Skeletal muscle cell (primary cell): ENCODE measurements at places on chromosomes 5 and 9.

GRCh38 chr5:90897618-90898017 is 339.0 kb downstream of the ADGRV1 start:
- DNase-seq, result no peak

DNA sequence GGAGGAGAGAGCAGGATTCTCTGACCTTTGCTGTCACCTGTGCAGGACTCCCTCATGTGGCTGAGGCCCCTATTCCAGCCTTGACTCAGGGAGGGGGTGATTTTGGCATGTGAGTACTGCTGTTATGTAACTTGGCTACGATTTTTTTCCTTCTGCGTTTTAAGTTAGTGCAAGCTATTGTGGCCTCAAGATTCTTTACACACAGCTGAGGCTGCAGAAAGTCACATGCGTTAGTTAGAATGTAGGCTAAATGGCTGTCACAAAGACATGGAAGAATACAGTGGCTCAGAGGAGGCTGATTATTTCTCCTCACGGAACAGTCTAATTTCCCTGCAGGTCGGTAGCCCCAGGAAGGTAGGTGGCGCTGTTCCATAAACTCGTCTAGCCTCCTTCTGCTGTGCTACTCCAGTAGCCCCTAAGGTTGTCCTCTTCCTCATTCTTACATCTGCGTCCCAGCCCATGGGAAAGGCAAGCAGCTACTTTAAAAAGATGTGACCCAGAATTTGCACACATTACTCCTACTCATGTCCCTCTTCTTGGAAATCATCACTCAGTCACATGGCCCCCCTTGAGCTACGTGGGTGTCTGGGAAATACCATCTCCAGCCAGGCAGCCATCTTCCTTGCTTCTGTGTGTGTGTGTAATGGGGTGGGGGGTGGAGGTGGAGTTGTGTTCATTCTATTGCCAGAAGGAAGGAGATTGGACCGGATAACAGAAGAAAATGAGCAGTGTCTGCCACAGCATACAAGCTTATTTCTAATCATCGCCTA is 486.6 kb downstream of the CCDC171 start:
- no peak for DNase-seq

DNA sequence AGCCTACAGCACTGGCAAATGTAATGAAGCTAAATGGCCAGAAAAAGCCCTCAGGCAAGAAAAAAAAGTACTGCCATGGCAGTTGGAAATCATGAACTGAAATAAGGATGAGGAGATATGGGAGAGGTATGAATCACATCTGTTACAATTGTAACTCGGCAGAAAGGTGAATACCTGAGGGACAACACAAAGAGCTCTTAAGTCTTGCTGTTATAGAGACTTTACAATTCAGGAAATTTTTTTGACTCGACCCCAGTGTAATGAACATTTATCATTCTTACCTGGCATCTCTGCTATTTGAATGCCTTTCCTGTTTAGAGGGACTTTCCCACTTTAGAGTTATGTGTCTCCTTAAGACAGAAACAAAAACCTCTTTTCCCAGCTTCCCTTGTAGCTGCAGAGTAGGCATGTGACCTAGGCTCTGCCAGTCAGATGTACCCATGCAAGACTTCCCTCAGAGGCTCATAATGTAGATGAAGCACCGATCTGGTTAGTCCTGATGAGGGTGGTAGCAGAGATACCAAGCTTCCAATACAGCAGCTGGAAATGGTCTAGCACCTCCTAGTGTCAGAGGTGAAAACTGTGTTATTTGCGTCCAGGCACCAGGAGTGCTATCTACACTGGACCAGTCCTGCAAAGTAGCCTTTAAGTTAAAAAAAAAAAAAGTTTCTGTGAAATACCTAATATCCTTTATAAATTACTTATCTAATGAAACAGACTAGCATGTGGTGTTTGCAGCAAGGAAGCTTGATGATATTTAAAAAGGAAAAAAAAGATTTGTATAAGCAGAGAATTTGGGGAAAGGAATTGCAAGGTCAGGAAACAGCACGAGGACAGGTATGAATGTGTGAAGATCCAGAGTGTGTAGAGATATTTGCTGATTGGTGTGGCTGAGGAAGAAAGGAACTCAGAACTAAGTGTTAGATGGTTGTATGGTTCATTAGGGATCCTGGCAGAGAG is 146.9 kb upstream of the SLC1A3 start:
- no peak for DNase-seq

GRCh38 chr5:126589536-126590297 is 5.3 kb downstream of the ALDH7A1 start:
- DNase-seq, result no peak

GRCh38 chr9:114382699-114383520 is 4.9 kb downstream of the AKNA start:
- DNase-seq, result no peak

GRCh38 chr5:170617533-170618490 is 114.0 kb downstream of the KCNIP1 start:
- no peak for DNase-seq

- no peak for DNase-seq
Measured at GRCh38 chr5:113218200-113218599, 216.6 kb downstream of the TSSK1B start.

DNA sequence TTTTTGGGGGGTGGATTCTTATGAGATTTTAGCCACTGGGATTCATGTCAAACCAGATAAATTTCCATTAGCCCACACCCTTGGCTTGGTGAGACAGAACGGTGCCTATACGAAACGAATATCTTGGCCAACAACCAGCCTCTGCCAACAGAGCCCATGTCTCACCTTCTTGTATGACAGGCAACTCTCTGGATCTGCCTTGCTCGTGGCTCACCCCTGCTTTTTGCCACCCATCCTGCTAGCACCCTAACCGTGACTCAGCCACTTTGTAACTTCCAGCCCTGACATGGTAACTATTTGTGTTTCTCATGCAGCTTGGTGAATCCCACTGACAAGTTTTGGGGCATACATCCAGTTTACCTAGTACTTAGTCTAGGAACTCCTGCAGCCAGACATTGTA is 457.0 kb downstream of the SPATA31D1 start:
- DNase-seq, result no peak

GRCh38 chr5:36932699-36933098 is 56.1 kb downstream of the NIPBL start:
- DNase-seq, result no peak

- no peak for DNase-seq
Measured at GRCh38 chr5:32753765-32754164, 42.6 kb downstream of the NPR3 start.

- no peak for DNase-seq
Measured at GRCh38 chr9:93952784-93953495, 2.2 kb downstream of the BARX1 start.

DNA sequence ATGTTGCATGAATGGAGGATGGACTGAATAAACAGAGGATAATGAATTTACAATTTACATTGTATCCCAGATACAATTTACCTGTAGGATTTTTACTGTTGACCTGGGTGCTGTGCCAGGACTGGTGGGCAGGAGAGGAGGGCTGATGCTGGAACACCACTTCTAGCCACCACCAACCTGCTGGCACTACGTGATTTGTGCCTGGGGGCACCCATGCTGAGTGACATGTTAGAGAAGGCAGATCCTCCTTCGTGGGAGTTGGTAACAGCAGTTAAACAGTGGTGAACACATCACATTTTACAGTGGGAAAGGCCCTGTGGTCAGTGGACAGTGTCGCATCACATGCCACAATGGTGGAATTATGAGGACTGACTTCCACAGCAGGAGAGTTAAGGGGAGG is 3.0 kb upstream of the ANKRD34B start:
- no peak for DNase-seq

- DNase-seq, result no peak
Measured at GRCh38 chr5:160507221-160507721, 85.6 kb downstream of the PTTG1 start.

DNA sequence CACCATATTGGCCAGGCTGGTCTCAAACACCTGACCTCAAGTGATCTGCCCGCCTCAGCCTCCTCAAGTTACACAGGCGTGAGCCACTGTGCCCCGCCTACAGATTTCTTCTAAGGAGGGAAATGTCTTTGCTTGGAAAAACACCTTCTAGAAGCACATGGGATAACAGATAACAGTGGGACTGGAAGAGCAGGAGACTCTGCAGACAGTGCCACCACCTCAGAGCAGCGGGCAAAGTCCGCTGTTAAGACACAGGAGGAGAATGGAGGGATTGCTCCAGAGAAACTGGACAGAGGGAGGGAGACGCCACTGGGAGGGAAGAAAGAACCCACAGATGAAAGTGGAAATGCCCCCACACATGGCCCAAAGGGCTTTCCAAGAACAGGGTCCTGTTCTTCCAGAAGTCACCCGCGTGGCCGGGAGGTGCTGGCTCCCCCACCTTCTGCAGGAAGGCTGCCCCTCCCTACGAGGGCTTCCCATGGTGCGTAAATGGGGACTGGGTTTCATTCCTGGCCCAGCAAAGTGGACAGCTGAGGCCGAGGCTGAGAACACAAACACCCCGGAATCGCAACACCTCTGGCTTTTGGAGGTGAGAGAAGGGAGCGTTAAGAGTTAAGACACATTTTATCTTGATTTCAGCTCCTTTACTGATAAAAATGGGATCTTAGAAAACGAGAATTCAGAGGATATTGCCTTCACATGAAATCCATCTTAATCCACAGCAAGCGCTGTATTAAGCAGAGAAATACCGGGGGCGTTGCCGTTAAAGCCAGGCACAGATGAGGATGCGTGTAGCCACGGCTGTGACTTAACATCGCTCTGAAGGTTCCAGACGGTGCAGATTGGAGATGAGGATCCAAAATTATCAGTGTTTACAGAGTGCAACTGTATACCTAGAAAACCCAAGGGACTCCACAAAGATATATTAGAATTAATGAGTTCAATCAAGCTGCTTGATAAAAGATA is 11.2 kb downstream of the ADAMTS2 start:
- DNase-seq, result no peak

DNA sequence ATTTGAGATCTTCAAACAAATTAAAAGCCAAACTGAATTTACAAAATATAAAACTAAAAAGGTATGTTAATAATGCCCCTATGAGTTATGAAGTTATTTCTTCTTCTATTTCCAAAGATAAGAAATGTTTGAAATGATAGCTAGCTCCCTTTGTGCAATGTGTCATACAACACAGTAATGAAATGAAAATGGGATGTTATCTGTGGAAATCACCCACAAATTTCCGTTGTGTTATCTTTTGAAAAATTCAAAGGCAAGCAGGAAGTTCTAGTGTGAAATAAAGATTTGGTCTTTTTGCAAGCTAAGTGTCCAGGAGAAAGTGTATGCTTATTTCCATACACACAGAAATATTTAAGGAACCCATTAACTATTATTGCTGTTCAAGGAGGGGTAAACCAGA is 375.3 kb upstream of the PRR16 start:
- DNase-seq, result no peak

- DNase-seq, result no peak
Measured at GRCh38 chr9:127148014-127148413, 25.6 kb upstream of the ANGPTL2 start.

DNA sequence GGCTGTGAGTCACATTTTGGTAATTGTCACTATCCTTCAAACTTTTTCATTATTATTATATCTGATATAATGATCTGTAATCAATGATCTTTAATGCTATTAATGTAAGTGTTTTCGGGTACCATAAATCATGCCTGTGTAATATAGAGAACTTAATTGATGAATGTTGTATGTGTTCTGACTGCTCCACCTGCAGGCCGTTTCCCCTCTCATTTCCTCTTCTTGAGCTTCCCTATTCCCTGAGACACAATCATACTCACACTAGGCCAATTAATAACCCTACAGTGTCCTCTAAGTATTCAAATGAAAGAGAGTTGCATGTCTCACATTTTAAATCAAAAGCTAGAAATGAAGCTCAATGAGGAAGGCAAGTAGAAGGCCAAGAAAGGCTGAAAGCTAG is 420.9 kb upstream of the SGCD start:
- DNase-seq, result no peak

GRCh38 chr9:84819491-84819991 is 150.0 kb downstream of the NTRK2 start:
- no peak for DNase-seq

- no peak for DNase-seq
Measured at GRCh38 chr5:148000036-148000435, 63.7 kb upstream of the SPINK5 start.

- no peak for DNase-seq
Measured at GRCh38 chr5:29822521-29822920, 1371.0 kb upstream of the CDH6 start.

DNA sequence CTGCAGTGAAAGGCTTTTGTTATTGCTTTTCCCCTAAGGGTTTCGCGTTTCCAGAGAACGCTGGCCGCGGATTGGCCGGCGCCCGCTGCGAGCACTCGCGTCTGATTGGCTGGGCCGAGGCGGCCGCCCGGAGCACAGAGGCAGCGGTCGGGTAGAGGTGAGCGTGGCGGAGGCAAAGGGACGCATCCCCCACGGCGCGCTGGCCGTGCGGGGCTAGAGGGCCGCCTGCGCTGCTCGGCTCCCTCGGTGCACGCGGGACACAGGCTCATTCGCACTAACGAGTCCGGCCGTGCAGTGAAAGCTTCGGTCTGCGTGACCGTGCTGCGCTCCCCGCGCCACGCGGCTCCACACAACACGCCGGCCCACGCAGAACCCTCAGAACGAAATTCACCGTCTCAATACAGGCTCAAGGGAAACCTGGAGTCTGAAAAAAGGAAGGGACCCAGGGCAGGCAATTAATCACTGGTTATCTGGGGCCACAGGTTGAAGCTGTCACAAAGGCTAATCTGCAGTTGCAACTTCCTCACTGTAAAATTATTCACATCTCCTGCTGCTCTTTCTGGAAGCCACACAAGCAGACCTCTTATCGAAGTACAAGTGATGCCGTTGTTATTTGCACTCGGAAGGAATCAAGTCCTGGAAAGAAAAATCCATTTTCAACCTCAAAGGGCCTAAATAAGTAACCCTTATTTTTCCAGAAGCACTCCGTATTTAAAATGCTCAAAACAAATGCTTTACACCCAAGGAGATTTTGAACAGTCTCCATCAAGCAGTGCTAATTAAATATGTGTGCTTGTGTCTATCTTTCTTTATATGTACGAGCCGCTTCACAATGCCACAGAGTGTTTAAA is 94.6 kb downstream of the ZNF608 start:
- DNase-seq, result peak; percentile 65

DNA sequence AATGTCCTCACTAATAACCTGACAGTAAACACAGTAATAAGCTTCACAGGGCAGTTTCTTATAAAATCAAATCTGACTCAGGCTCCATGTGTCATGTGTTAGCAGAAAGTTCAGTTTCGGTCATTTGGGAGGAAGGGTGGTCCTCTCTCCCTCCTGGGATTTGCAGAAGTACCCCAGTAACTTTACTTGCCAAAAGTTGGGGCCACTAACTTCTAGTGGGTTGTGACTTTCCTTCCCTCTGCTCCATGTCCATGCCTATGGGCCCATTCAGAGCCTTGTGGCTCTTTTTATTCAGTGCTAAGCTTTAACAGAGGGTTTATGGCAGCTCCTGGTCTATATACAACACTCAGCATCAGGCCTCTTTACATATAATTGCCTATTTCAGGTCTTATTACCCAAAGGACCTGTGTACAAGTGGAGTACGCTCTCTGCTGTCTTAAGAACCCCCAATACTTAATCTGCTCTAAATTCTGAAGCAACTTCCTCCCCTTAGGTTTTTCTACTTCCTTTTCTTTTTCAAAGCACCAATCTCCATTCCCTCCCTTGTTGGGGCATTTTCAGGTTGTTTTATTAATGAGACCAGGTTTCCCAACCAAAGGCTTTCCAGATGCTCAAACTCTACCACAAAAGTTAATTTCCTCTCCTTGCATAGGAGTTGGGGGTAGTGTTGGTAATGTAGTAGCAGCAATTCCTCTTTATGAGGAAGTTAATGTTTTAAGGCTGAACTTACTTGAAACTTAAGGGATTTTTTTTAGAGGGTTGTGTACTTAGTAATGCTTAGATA is 107.7 kb downstream of the CCDC192 start:
- DNase-seq, result no peak

- DNase-seq, result no peak
Measured at GRCh38 chr9:6616951-6617602, 28.5 kb downstream of the GLDC start.

- DNase-seq, result no peak
Measured at GRCh38 chr5:146816775-146817387, 61.7 kb downstream of the PPP2R2B start.
